Sciatic nerve (tissue), 2 donors: ENCODE measurements at places on chromosomes 11 and 22. TPM values are rescaled to one million over a fixed set of nuclear protein-coding genes. Genes with fewer than 3 reads are reported as not detected.

GRCh38 chr11:11772865-11773515, 68.8 kb upstream of the USP47 start:
- DNase-seq: no peak

GRCh38 chr11:119671561-119672015, 57.4 kb downstream of the NECTIN1 start:
- DNase-seq: no peak

DNA sequence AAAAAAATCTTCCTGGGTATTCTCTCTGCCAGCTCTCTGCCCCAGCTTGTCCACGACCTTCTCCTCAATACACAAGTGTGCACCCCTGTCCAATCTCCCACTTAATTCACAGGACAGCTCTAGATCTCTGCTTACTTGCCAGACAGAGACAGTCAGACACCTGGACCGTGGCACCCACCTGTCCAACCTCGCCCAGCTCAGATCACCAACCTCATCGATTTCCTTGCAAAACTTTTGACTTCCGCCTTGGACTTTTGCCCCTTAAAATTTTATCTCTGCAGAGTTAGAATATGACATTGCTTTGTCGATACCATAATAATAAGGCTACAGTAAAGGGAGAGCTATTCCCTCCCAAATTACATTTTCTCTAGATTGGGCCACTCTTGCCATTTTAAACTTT, 10.4 kb downstream of the LMF2 start:
- no peak for DNase-seq

- no peak for DNase-seq
These were observed 56.1 kb downstream of the SYN3 start for GRCh38 chr22:33002035-33002434.

DNA sequence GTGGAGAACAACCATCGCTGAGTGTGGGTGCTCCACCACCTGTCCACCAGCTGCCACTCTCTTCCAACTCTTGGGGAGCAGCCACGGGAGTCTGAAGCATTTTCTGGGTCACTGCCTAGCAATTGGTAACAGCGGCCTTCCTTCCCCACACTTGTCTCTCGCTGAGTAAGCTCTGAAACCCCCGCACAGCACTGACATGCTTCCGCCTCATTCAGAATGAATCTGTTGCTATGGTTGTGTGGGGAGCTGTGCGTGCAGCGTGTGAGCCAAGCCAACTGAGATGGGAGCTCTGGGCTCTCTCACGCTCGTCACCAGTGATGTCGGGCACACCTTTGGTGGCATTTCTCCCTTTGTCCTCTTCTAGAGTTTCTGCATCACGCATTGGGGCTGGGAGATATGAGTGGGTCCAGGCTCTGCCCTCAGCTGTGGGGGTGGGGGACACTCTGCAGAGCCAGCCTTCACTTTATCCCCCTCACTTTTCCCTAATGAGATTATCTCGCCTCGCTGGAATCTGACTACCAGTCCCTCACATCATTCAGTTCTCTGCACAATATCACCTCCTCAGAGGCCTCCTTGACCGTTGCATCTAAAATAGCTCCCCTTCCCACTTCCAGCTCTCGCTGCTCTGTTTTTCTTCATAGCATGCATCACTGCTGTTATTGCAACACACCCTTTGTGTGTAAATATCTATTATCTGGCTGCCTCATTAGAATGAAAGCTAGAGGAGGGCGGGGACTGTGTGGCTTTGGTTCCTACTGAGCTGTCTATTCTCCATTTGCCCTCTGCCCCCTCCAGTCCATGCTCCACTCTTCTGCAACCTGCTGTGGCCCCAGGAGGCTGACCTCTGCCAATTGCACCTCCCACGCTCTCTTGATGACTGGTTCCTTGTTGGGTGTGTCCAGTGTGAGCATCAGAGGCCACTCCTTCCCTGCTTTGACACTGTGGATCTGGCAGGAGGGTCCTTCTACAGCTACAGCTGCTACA, 569.9 kb upstream of the CADM1 start:
- no peak for DNase-seq

- no peak for DNase-seq
These were observed 108.0 kb upstream of the SYN3 start for GRCh38 chr22:33166206-33166605.

DNA sequence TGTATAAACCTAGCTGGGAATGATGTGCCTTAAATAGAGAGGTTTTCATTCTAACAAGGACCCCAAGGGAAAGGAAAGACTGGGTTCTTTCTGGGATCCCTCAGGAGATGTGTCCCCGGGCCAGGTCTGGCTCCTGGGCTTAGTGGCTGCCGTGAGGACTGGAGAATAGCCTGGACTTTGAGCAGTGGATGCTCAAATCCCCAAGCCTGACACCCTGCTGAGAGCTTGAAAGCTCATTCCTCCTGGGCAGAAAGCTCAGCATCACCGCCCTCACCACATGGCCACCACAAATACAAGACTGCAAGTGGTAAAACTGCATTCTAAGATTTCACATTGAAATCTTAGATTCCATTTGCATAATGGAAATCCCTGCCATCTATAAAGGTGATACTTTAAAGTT, 79.4 kb upstream of the NARS2 start:
- no peak for DNase-seq

GRCh38 chr11:130709531-130709930, 206.7 kb downstream of the SNX19 start:
- DNase-seq: no peak

DNA sequence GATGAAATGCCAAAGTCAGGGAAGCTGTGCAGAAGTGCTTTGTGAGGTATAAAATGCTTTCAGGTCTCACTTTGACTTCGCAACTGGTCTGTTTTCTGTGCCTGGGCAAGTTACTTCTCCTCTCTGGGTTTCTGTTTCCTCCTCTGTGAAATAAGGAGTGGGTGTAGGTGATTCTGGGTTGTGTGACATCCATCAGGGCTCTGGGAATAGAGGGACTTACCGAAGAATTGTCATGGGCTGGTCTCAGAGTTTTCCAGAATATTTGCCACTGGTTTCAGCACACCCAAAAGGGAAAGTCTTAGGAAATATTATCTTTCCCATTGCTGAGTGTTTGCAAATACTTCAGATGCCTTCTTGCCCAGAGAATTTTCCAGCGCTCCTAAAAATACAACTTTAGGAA, 118.4 kb downstream of the KIAA1671 start:
- no peak for DNase-seq

DNA sequence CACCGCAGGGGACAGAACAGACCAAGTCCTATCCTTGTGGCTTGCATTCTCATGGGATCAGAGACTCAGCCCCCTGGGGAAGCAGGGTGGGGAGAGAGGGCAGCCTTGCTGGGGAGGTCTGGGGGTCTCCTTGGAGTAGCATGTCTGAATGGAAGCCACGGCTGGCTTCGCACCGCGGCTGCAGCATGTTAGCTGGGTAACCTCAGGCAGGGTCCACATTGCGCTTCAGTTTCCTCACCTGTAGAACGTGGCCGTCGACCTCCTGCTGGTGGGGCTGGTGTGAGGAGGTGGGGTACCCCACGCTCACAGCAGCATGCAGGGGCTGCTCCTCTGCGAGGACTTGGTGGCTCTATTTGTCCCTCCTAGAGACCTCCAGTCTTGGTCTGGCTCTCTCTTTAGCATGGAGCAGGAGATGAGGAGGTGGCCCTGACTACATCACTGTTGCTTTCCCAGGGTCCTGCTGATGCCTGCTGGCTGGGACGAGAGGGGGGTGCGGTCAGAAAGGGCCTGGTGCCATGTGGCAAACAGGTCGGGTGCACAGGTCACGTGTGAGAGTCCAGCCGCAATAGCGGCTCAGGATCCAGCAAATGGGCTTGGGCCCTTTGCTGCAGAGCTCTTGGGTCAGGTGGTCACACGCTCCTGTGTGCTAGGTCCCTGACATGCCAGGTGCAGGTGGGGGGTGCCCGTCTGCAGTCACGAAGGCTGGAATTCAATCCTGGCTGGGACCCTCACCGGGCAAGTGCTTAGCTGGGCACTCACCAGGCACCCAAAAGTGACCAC, 35.4 kb upstream of the SMIM38 start:
- DNase-seq: no peak

DNA sequence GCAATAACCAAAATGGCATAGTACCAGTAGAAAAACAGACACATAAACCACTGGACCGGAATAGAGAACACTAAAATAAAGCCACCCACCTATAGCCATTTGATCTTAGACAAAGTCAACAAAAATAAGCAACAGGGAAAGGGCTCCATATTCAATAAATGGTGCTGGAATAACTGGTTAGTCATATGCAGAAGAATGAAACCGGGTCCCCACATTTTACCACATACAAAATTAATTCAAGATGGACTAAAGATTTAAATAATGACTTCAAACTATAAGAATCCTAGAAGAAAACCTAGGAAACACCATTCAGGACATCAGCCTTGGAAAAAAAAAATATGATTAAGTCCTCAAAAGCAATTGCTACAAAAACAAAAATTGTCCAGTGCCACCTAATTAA, 30.1 kb upstream of the NOX4 start:
- no peak for DNase-seq

DNA sequence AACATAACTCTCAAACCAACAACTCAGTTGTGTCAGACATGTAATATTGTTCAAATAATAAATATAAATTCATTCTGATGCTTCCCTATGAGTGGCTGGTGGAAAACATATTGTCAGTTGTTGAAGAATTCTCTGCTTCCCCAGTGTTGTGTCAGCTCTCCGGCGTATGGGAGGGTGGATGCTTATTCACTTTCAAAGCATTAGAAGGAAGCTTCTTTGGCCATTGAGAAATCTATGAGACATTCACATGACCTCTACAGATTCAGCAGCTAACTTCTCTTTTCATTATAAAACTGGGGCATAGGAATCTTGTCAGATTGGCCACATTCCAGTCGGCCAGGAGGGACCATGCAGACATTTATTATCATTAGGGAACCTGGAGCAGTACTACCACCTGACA, 2.9 kb downstream of the OR51V1 start:
- no peak for DNase-seq

DNA sequence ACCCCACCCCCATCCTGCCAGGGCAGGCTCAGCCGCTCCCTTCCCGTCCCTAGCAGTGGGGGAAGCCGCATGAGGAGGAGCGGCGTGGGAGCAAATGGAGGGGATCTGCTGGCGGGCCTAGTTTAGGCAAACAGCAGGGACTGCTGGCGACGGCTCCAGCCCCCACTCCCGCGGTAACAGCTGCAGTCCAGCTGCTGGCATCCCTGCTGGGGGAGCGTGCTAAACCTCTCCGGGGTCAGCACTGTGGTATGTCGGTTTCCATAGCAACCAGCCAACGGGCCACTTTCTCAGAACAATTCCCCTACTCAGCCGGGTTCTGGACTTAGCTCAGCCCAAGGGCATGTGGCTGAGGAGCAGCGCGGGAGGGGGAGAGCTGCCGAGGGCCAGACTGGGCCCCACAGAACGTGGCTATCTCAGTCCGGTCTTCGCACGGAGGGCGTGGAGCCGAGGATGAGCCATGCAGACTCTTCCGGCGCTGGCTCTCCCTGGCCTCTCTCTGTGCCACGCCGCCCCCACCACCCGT, 98.8 kb downstream of the PKNOX2 start:
- DNase-seq: peak; percentile 89

DNA sequence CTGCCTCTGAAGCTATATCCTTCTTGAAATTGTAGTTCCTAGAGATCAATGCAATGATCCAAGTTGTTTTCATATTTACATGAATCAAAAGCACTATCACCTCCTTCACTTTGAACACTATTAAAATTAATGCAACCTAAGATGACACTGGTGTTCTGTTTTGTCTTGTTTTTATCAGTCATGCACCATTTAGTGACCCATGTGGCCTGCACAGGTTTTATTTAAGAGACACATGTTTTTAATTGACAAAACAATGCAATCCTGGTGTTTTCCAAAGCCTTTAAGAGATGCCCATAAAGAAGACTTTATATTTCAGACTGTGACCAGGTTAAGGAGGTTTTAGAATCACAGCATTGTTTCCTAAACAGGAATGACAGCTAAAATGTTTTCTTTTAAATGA, 177.5 kb downstream of the FAM181B start:
- no peak for DNase-seq

GRCh38 chr22:48785792-48786678, 1041.6 kb downstream of the BRD1 start:
- DNase-seq: no peak

GRCh38 chr11:102716527-102716926, 8.2 kb downstream of the MMP8 start:
- DNase-seq: no peak

- DNase-seq: no peak
These were observed 50.5 kb downstream of the CSNK2A3 start for GRCh38 chr11:11302565-11302964.

DNA sequence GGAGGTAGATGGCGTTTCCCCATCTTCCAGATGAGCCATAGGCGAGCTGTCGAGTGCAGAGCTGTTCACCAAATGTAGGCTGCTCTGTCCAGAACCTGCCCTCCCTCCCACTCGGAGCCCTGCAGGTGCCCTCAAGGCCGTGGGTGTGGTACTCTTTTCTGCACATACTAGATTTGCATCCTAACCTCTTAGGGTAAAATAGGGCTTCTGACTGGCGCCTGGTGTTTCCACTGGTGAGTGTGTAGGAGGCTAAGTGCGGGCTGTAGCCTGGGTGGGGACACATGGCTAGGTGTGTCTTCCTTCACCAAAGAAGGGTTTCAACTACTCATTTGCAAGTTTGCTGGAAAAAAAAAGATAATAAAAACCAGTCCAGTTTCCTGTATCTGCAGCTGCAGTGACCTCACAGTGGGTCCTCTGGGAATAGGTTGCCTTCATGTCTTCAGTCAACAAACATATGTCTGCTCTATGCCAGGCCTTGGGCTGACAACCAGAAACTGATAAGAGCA, 8.5 kb downstream of the BIK start:
- no peak for DNase-seq

DNA sequence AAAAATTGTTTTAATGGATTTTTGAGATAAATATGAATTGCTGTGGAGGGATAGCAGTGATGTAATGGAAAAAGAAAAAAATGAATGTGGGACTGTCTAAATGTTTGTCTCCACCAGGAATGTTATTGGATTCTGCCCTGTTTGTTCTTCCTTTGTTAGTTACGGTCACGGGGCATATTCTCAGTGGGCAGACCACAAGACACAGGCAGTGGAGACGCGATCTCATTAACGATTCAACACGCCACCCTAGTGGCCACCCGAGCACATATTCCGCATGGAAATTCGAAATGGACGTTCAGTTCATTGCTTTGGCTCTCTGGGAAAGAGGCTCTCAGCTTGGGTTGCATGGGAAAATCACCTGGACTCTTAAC, 151.8 kb upstream of the TTC12 start:
- peak; percentile 68 for DNase-seq

- DNase-seq: no peak
These were observed 112.4 kb downstream of the KCNC1 start for GRCh38 chr11:17846852-17847453.

- no peak for DNase-seq
These were observed 740 bp upstream of the TRMT2A start for GRCh38 chr22:20117633-20118299.

The PRDM11 gene
- total RNA-seq: 21.6 TPM

The OR8A1 gene
- total RNA-seq: not detected

The EML3 gene
- 113 TPM for total RNA-seq

The MB gene
- not detected for total RNA-seq

The SMC1B gene
- not detected for total RNA-seq

The OR5B12 gene
- not detected for total RNA-seq

The UBQLNL gene
- 1.5 TPM for total RNA-seq

The RANBP1 gene
- 58.8 TPM for total RNA-seq

The TPST2 gene
- total RNA-seq: 26.6 TPM

The SLC22A6 gene
- not detected for total RNA-seq

The TRIM49 gene
- not detected for total RNA-seq

The APOBEC3B gene
- 2.2 TPM for total RNA-seq

The CNTF gene
- total RNA-seq: 426 TPM

The DNAJB7 gene
- total RNA-seq: not detected

The SLC7A4 gene
- 0.89 TPM for total RNA-seq

The CARNS1 gene
- 8.4 TPM for total RNA-seq

The SLC22A9 gene
- total RNA-seq: not detected
